Uterine smooth muscle cell (primary cell): ENCODE measurements at places on chromosomes 1 and 21. TPM values are rescaled to one million over a fixed set of nuclear protein-coding genes. Genes with fewer than 3 reads are reported as not detected.

TMEM269 gene
- under 0.01 and 0.12 TPM in 2 replicates for total RNA-seq

PCSK9 gene
- total RNA-seq = 0.11 and 1.1 TPM in 2 replicates

FCAMR gene
- total RNA-seq = not detected in 2 replicates

LRRC3 gene
- 0.33 and 0.37 TPM in 2 replicates for total RNA-seq

ABL2 gene
- total RNA-seq = 79.0 and 112 TPM in 2 replicates
